ENCODE measurements at places on chromosomes 7 and 10.

DNA sequence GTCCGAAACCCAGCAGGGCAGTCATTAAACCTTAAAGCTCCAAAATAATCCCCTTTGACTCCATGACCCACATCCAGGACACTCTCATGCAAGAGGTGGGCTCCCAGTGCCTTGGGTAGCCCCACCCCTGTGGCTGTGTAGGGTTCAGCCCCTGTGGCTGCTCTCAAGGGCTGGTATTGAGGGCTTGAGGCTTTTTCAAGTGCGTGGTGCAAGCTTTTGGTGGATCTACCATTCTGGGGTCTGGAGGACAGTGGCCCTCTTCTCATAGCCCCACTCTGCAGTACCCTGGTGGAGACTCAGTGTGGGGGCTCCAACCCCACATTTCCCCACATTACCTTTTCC is 50.5 kb downstream of the RSBN1L start:
- no peak for DNase-seq

GRCh38 chr10:53361281-53361680 is 588.7 kb upstream of the MBL2 start:
- no peak for DNase-seq

GRCh38 chr7:36182854-36183604 is 30.0 kb downstream of the EEPD1 start:
- no peak for DNase-seq

GRCh38 chr10:89809766-89810165 is 108.4 kb downstream of the KIF20B start:
- DNase-seq: no peak

Data from NCI-H526 (cell line).